DMS53 (cell line): ENCODE measurements at places on chromosomes 2 and 18.

DNA sequence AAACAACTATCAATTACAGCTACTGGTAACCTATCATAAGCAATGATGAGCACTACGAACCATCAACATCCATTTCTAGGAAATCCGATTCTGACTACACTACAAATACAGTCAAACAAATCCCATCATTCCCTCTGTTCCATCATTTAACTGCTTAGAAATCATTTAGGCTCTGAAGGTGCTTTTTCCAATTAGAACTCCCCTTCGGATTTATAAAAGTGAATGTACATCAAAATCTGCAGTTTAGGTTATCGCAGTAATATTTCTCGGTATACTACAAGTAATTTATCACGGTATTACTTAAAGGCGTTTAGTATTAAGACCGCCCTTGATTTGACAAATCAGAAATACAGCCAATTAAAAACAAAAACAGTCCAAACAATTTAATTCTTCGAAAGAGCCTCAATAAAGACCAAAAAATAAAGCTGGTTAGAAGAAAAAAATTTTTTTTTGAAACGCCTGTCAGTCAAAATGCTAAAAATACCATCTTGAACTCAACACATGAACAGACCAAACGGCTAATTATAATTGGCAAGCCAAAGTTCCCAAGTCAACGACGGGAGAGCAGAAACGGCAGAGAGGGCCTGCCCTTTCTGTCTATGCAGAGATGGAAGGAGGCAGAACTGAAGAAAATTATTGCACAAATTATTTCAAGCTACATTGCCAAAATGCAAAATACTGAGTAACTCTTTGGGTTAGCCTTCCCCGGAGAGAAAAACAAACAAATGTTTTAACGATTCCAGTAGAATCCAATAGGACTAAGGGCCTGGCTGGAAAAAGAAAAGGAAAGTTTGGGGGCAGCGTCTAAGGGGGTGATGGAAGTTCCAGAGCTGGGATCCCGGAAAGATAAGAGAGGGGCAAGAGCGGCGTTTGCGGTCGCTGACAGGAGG lies 1.2 kb downstream of the VPS54 start:
- peak; percentile 51 for DNase-seq

DNA sequence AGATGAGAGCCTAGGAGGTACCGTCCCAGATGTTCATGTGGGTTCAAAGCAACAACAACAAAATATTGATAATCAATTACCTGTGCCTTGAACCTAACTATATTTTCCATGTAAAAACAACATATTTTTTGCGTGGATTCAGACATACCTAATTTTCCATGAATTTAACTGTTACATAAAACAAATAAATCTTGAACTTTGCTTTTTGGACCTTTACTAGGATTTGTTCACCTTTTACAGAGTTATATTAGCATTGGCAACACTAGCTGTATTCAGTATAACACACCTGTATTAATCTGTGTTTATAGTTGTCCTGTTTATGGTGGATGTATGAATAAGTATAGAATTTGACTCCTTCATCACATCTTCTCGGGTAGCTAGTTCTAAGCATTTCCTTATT lies 115.8 kb upstream of the STON1 start:
- DNase-seq = no peak

DNA sequence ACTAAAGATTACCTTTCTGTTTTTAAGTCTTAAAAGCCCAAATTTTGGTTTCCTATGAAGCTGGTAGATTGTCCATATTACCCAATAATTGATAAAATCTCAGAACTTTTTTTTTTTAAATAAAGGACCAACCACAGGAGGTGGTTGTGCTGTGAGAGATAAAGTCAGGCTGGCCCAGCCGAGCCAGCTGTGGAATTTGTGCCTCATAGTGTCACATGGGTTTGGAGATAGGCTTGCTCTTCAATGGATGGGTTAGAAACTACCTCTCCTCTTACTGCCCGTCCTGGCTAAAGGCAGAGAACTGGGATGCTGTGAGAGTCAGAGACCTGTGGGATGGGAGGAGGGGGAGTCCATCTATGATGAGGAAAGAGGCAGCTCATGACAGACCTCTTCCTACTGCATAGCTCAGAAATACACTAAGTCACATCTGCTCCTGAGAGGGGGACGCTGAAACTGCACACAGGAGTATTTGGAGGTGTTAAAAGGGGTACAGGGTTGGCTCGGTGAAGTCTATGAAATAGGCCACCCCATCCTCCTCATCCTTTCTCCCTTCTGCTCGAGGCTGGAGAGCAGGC lies 99.7 kb upstream of the MGAT4A start:
- DNase-seq = no peak

GRCh38 chr18:79334496-79335233 lies 61.1 kb upstream of the NFATC1 start:
- DNase-seq = no peak

GRCh38 chr2:216615298-216616082 lies 17.7 kb upstream of the IGFBP2 start:
- peak; percentile 54 for DNase-seq

DNA sequence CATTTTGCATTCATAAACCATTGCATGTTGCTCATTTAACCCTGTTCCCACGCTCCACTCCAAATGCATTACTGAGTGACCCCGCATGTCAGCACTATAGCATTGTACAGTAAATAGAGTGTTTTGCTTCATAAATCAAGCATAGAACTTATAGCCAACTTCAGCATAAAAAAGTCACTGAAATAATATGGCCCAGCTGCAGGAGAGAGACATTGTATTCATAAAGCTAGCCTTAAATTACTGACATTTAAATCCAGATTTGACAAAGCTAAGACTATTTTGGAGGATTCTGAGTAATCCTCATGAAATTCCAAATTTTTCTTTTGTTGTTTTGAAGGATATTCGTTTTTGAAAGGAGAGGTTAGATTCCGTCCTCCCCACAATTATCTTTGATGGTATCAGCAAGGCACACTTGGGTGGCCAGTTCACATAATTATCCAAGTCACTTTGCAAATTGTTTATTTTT lies 320.9 kb upstream of the TCF4 start:
- no peak for DNase-seq

DNA sequence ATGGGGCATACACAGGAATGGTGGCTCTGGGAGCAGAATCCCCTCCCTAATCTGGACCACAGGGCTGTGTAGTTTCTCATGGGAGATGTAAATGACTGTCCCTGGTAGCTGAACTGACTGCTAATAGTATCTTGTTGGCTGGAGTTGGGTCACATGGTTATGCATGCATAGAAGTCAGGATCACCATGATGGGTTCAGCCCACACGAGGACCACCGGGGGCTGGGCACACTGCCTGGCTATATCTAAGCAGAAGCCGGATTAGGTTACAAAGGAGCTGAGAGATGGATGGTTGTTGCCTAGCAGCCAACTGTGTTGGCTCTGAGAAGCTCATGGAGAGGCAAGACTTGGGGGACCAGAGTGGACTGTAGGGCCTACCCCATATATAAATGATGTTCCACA lies 6.7 kb upstream of the MAP3K2 start:
- no peak for DNase-seq

GRCh38 chr2:63514237-63514716 lies 74.0 kb downstream of the WDPCP start:
- DNase-seq = no peak

DNA sequence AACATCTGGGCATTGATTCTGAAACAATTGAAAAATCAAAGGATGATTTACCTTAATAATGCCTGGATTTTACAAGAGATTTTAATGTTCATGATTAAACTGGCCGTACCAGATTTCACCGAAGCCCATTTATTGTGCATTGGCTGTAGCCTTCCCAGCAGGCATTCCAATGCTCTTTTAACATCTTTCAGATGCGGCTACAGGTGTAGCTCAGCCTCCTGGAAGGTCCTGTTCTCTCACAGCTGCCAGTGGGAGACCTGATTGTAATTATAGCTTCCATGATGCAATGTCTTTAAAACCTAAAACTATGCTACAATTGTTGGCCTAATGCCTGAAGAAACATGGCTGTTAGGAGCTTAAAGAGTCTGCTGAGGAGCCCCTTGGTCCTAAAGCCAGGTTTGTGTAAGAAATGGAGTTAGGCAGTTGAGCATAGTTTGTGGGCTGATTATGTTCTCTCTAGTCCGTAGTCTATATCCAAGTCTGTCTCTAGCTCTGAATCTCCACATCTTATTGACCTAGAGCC lies 147.4 kb downstream of the CERS6 start:
- no peak for DNase-seq

DNA sequence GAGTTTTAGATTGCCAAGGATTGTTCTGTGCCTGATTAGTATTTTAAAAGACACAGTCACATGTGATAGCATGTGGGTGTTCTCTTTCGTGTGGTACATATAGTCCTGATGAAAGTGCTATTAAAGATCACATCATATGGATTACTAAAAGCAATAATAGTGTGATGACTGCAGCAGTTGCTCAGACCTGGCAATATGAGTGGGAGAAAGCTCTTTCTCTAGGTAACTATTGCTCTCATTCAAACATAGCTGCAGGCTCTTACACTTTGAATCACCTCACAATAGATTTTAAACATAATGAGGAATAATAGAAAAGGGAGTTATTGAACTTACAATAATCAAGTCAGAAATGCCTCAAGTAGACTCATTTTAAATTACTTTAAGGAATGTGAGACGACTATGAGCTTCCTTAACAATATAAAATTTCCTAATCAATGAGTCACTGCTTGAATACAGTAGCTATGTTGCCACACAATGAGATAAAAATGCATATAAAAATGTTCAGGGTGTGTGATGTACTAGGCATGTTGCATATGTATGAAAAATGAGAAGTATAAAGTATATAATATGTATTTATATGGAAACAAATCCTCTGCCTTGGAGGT lies 452.1 kb downstream of the TMX3 start:
- DNase-seq = no peak

GRCh38 chr2:97664636-97664970 lies 759 bp upstream of the ACTR1B start:
- peak; percentile 90 for DNase-seq

DNA sequence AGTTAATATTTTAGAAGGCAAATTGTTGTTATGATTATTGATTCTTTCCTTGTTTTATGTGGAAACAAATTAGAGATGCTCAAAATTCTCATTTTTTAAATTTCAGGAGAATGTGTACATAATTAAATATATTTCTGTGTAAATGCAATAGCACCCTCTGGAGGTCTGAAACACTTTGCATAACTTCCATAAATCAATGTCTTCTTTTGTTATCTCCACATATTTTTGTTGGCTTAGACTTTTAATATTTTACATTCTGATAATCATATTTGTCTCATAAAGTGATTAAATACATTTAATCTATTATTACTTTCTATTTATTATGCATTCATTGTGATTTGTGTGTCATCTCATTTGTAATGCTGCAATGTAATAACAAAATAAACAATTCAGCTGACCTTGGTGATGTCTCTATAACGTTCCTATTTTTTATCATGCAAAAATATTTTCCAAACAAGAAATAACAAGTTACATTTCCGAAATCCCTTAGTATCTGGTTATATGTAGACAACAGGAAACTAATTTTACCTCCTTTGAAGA lies 201.8 kb upstream of the GALNT5 start:
- DNase-seq = peak; percentile 71

- no peak for DNase-seq
Observed at GRCh38 chr2:242056026-242056425, 186.5 kb downstream of the RTP5 start.

GRCh38 chr2:205767617-205768016 lies 85.3 kb downstream of the NRP2 start:
- no peak for DNase-seq

GRCh38 chr2:47225061-47225783 lies 70.1 kb upstream of the STPG4 start:
- DNase-seq = peak; percentile 98

DNA sequence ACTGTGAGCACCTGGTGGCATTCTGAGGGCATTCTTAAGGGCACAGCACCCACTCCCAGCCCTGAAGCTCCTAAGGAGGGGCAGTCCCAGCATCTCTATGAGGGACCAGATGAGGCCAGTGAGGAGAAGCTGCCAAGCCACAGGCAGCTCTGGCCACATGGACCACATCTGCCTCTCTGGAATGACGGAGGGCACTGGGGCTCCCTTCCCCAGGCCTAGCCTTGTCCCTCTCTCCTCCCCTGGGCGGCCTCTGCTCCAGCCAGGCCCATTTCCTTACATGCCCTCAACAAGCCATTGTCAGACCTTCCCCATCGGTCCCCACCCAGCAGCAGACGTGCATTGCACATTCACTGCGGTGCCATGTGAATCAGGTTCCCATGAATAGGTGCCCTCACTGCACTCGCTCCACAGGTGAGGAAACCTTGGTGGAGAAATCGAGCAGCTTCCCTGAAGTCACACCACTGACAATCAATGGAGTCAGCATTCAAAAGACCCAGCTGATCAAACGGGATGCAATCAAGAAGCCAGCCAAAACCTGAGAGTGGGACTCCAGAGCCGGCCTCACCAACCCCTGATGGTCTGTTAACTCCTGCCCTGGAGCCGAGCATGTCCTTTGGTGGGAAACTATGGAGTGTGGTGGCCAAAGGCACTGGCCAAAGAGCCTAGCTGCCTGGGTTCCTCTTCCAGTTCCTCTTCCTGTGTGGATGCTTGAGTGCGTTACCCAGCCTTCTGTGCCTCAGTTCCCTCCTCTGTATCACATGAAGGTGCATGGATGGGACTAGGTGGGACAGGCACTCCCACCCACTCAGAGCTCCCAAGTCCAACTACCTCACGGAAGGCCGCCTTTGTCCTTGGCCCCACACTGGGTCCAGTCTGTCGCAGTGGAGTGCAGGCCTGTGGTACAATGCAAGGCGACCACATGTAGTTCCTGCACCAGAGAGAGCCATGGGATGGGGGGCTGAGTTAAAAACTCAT lies 147.3 kb downstream of the ZFP36L2 start:
- no peak for DNase-seq

DNA sequence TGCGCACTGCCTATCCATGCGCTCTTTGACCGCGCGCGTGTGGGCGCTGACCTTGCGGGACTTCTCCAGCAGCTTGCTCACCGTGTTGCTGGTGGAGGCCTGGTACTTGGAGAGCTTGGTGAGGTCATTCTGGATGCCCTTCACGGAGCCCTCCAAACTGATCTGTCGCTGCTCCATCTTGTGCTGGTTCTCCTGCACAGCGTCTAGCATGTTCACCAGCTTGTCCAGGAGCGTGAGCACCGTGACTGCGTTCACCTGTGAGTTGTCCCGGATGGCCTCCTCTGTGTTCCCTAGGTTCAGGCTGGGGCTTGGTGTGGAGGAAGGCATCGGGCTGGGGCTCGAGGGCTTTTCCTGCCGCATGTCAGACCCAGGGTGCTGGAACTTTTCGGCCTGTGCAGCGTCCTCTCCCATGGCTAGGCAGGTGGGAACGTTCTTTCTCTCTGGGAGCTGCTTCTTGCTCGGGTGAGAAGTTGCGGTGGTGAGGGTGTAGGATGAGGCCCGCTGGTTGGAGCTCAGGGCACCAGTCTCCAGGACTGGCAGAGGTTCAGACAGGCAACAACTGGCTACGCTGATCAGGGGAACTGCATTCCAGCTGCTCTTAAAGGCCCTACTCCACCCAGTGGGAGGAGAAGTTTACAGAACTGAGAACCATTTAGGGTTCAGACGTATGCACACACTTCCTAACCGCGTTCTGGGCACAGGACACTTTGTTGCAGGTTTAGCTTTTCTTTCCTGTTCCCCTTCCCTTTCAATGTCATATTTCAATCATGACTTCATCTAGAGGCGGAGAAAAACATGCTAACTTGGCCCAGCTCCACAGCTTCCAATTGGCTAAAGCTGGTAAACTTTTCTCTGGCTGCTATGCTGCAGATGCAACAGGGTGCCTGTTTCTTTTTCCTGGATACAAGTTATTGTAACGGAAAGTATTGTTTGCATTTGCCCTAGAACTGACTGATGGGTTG lies at the start of gene CAVIN2:
TSS of gene CAVIN2 (minus strand) at position 574 of the 962 bp plus-strand sequence. CDS start at position 411, 163 bp downstream.
- peak; percentile 85 for DNase-seq
